Activated CD8-positive, alpha-beta memory T cell treated with anti-CD3 and anti-CD28 coated beads, Interleukin-2, amount 50 U/mL, for 4 hours (primary cell): ENCODE measurements at places on chromosomes 4 and X.

GRCh38 chr4:87032884-87033533 lies 98.2 kb downstream of the AFF1 start:
- DNase-seq, result no peak

GRCh38 chrX:115940348-115940747 lies 230.2 kb upstream of the AGTR2 start:
- no peak for DNase-seq

- DNase-seq, result no peak
Measured at GRCh38 chrX:17590892-17591740, 146.2 kb upstream of the SCML1 start.

DNA sequence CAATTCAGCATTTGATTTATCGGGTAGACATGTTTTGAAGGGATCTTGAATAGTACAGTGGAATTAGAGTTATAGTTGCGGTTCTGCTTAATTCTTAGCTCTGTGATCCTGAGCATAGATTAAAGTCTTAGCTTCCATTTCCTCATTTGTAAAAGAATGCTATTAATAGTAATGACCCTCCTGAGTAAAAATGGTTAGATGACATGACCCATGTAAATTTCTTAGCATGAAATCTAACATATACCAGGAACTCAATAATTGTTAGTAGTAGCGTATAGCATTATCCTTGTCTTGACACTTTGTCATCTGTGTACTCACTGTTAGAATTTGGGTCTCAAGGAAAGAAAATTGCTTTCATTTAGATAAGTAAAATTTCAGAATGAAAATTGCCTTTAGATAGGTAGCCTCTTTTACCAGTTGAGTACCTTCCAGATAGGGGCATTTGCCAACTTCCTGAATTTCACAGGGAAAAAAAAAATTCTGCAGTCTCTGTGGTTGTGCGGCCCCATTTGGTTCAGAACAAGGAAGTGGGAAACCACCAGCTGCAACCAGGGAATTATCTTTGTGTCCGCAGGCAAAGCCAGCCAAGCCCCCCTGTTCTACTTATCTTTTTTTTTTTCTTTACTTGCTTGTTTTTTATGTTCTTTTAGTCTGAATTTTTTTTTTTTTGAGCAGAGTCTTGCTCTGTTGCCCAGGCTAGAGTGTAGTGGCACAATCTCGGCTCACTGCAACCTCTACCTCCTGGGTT lies 86.9 kb downstream of the TMEM164 start:
- no peak for DNase-seq

- no peak for DNase-seq
Measured at GRCh38 chrX:106710771-106711170, 15.7 kb upstream of the RNF128 start.

DNA sequence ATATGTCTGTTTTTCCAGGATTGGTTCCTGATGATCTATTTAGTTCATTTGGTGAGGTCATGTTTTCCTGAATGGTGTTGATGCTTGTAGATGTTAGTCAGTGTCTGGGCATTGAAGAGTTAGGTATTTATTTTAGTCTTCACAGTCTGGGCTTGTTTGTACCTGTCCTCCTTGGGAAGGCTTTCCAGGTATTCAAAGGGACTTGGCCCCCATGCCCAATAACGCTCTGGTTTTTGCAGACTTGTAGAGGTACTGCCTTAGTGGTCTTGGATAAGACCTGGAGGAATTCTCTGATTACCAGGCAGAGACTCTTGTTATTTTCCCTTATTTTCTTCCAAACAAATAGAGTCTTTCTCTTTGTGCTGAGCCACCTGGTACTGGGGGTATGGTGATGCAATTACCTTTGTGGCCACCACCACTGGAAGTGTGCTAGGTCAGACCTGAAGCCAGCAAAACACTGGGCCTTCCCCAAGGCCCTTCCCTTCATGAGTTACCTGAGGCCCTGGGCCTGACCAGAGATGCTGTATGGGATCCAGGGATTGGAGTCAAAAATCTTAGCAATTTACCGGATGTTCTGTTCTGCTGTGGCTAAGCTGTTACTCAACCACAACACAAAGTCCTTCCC lies 63.3 kb upstream of the RXFP1 start:
- DNase-seq, result no peak

- no peak for DNase-seq
Measured at GRCh38 chrX:138954976-138955375, 243.5 kb upstream of the FGF13 start.
